ENCODE measurements at places on chromosomes 3 and 15.

- DNase-seq, result no peak
Measured at GRCh38 chr15:52464040-52464439, 64.6 kb downstream of the MYO5A start.

GRCh38 chr3:105317841-105318240 is 48.9 kb upstream of the ALCAM start:
- DNase-seq, result no peak

GRCh38 chr3:90016555-90016954 is 909.1 kb downstream of the EPHA3 start:
- no peak for DNase-seq

DNA sequence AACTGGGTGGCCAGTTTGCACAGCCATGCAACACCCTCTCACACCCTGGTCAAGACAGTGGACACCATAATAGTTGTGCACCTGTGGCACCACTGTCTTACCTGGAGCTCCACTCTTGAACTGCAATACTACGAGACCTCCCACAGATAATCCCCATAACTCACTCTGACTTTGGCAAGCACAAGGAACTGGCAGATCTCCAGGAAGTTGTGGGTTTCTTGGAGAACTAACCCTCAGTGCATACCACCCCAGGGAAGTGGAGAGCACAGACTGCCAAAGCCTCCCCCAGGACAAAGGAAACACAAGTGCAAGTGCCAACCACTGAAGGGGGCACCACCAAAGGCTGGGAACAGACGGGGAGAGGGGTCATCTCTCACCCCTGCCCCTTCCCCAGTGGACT is 318.6 kb downstream of the SUCLG2 start:
- DNase-seq, result no peak

DNA sequence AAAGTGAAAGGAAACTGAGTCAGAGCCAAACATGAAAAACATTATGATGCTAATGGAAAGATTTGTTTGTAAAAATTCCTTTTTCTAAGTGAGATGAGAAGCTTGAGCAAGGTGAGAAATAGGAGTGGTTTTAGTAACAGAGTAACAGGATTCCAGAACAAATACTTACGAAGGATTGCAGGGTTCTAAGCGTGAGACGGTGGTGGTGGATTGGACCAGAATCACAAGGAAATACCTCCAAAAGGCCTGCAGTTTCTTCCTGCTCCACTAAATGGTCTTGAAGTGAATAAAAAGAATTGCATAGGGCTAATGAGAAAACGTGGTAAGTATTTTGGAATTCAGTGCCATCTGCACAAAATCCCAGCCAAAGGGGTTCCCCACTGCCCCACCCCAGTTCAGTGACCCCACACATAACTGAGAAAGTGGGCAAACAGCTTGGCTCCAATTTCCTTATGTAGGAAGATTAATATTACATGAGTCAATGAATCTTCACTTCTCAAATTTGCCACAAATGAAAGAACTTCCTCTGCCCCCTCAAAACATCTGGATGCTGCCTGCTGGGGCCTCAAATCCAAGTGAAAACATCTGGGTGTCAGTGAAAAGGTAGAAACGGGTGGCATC is 283.8 kb upstream of the NR2F2 start:
- DNase-seq, result no peak
